Ascending aorta (tissue), 2 donors: ENCODE measurements at places on chromosomes 7 and 10.

DNA sequence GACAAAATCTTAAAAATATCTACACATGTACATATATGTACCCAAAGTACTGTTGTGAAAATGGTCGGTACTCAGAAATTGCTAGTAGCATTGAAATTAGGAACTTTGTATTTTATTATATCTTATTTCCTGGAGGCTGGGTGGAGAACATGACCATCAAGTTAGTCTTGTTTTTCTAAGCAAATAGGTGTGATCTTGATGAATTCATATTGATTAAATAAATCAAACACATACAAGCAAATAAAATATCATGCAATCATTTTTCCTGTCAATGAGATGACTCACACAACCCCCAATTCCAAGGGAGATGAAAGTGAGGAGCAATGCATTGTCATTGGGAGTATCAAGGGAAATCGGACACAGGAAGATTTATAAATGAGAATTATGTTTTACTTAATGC is 18.0 kb downstream of the VSTM2A start:
- DNase-seq, result no peak

DNA sequence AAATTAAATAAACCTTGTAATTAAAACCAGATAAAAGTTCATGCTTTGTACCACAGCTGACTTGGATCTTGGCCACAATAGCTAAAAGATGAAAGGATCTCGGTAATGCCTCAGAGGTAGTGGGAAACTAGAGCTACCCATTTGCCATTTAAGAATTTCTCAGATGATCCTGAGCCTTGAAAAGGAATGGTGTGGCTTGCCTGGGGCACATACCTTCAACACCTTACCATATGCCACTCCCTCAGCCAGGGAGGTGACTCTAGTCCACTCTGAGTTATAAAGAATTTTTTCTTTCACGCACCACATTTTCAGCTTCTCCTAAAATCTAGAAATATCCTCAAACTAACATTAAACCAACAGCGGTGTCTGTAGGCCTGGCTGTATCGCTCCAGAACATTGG is 516.3 kb upstream of the TEX47 start:
- no peak for DNase-seq

DNA sequence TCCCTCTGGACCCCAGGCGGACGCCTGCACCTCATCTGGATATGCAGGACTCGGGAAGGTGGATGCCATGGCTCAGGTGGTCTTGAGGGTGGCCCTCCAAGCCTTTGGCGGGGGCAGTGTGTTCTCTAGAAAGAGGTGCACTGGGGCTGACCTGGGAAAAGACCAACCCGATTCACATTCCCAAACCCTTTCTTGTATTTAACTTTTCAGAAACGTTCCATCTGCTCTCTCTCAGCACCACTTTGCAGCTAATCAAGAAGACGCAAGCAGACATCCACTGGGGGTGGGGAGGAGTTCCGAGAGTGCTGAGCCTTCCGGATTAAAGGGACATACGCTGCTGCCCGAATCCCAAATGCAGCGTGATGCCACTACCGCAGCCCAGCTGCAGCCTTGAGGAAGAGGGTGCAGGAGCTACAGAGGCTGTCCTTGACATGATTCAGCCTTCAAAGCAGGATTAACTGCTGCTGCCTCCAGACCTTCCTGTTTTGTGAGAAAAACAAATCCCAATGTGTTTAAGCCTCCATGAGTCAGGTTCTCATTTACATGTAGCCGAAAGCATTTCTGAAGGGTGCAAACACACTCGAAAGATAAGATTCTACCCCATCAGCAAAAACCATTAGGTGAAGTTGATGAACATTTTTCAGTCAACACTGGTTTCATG is 39.9 kb downstream of the RBM17 start:
- DNase-seq, result no peak

- no peak for DNase-seq
These were observed 231.6 kb downstream of the ADK start for GRCh38 chr10:74382663-74383062.

DNA sequence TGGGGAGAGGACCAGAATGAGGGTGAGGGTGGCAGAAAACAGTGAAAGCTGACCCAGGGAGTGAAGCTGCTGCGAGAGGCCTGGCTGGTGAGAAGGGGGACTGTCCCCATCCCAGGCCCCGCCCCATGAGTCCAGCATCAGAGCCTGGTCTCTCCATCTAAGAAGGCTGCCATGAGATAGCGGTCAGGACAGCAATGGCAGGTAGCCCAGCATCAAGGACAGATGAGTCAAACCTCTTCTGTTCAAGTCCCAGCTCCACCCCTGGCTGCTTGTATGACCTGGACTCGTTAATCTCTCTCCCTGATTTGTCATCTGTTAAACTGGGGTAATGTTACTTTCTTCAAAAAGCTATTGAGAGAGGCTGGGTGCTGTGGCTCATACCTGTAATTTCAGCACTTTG is 22.2 kb downstream of the GPNMB start:
- no peak for DNase-seq

DNA sequence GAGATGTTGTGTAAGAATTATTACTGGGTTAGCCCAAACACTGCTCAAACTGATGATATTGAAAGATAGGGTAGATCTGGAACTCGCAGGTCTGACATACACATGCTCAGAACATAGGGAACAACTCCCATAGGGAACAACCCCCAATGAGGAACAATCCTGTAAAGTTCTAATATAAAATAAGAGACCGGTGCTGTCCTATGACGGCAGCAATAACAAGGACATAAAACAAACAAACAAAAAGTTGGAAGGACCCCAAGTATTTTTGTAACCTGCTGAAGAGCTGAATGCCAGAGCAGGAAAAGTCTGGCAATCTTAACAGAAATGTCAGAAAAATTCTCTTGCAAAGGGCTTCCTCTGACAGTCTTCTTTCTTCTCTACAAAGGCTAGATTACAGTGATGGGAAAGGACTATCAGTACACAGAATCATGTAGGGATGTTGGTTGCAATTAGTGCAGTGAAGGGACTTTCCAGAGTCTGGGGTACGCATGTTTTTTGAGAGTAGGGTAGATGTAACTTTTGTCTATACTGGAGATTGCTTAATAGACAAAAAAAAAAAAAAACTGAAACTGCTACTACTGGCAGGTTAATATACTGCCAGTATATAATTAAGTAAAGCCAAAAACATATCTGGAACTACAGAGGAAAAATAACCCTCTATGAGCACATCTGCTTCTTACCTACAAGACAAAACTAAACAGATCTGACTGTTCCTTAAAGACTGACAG is 35.5 kb downstream of the IDE start:
- no peak for DNase-seq
